ENCODE measurements at places on chromosomes 16 and 17.
A peak's percentile ranks its signal among the peaks of the same experiment; 100 is the strongest.

DNA sequence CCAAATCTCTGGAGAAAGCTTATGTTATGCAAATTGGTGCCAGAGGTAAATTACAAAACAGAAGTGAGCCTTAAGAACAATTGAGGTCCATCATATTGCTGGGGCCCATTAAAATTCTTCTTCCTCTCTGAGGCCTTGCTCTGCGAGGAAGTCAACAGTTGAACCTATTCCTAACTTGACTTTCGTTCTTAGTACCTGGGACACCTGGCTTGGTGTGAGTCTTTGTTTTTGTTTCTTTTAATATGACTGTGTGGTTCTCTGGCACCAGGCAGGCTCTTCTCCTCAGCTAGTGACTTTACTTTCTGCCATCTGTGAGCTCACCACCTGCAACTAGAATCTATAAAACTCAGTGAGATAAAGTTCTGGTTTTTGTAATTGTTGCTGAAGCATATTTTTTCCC, 120.4 kb downstream of the CBLN1 start:
- DNase-seq, result no peak

GRCh38 chr16:5336941-5337340, 239.3 kb upstream of the EEF2KMT start:
- DNase-seq, result no peak

DNA sequence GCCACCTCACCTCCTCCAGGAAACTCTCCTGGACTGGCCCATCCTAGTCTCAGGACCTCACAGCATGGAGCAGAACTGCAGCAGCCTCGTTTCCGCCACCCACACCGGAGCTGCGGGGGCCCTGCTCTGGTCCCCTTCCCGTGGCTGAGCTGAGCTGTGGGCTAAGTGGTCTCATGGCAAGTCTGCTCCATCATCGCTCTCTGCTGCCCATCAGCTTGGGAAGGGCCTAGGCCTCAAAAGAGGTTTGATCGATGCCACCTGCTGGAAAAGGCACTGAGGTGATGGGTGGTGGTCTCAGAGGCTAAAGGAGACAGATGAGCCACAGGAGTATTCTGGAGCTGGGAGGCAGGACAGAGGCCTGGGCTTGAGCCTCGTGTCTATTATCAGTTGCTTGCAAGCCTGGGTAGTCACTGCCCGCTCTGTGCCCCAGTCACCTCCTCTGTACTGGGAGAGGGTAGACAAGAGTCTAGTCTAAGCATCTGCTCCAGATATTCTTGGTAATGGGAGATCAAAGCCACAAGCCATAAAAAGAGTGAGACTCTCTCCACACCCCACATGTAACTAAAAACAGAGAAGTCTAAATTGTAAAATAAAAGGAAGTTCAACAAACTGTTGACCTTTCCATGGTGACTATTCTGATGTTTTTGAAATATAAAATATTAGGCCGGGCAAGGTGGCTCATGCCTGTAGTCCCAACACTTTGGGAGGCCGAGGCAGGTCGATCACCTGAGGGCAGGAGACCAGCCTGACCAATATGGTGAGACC, 1.6 kb downstream of the ITGAE start:
- DNase-seq, result no peak

- DNase-seq, result no peak
Measured at GRCh38 chr17:70871180-70871818, 702.0 kb downstream of the KCNJ2 start.

GRCh38 chr17:13765701-13766100, 164.0 kb upstream of the HS3ST3A1 start:
- DNase-seq, result no peak

- DNase-seq, result no peak
Measured at GRCh38 chr16:57704905-57705852, 10.6 kb downstream of the DRC7 start.

- no peak for DNase-seq
Measured at GRCh38 chr16:76278980-76279379, 1.8 kb downstream of the CNTNAP4 start.

- DNase-seq, result no peak
Measured at GRCh38 chr17:66413559-66414520, 111.4 kb downstream of the PRKCA start.

GRCh38 chr16:57844416-57845030, 42.2 kb upstream of the KIFC3 start:
- DNase-seq, result no peak

- peak; percentile 92 for DNase-seq
Measured at GRCh38 chr17:40071313-40072039, 8.7 kb downstream of the THRA start.

GRCh38 chr16:79012671-79013434, 587.7 kb downstream of the MAF start:
- DNase-seq, result no peak

DNA sequence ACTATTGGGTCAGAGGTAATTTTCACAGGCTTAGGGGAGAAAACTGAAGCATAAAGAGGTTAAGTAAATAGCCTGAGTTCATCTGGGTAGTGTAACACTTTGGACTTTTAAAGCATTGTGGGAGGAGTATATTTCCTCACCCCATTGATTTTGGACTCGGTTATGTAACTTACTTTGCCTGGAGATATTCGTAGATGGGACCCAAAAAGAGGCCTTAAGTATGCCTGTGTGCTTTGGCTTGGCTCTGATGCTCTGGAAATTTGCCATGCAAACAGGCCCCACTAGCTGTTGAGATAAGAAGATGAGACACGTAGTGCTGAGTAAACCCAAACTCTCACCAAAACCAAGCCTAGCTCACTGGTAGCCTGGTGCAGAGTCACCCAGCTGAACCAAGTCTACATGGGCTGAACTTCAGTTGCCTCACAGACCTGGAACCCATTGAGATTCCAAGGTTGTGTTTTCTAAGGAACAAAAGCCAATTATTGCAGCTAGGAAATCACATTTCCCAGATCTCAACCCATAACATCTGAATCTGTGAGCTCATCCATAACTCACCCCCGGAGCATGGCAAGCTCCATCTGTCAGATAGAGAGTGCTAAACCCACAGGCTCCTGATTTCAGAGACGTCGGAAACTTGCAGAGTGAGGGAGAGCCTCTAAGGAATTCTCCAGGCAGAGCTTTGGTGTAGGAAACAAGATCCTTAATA, 536.0 kb upstream of the C16orf82 start:
- DNase-seq, result no peak

DNA sequence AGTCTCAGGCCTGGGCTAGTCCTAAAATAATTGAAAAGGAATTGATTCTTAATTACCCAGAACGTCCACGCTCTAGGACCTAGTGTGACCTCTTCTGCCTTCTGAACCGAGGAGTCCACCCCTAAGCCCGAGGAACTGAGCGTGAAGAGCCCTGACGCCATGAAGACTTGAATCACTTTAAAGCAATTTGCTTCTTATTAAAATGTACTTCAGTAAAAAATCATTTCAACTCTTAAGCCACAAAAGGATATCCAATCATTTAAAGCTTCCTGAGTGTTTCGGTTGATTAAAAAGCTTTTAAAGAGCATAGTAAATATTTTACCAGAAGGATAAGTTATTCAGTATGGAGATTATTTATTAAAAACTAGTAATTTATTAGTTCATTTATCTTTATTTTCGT, 11.6 kb downstream of the HSBP1 start:
- no peak for DNase-seq

GRCh38 chr17:8186446-8186786, 3.6 kb downstream of the BORCS6 start:
- no peak for DNase-seq

GRCh38 chr17:77209330-77209748, 68.6 kb downstream of the SEC14L1 start:
- no peak for DNase-seq

DNA sequence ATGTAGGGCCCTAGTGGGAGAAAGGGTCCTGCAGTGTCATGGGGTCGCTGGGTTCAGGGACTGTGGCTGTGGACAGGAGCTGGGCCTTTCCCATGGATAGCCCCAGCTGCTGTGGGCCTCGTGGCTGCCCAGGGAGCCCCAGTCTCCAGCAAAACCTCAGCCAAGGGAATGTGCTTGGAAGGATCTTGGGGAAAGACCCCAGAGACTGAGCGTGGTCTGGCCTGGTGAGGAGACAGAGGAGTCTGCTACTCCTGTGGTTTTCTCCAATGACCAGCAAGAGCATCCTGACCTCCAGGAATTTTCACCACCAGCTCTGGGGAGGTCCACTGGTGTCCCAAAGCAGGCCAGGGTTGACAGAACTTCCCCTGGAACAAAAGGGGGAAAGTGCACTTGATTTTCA, 42.3 kb downstream of the RNF112 start:
- no peak for DNase-seq

Measured in left colon (tissue), 2 donors.